AG09319 (cell line): ENCODE measurements at places on chromosomes 3 and 15.

GRCh38 chr3:33750211-33750548 lies 32.1 kb upstream of the CLASP2 start:
- DNase-seq = no peak

GRCh38 chr3:121542924-121543323 lies 2.9 kb downstream of the POLQ start:
- DNase-seq = no peak

GRCh38 chr3:168839653-168840052 lies 743.9 kb upstream of the GOLIM4 start:
- DNase-seq = no peak

DNA sequence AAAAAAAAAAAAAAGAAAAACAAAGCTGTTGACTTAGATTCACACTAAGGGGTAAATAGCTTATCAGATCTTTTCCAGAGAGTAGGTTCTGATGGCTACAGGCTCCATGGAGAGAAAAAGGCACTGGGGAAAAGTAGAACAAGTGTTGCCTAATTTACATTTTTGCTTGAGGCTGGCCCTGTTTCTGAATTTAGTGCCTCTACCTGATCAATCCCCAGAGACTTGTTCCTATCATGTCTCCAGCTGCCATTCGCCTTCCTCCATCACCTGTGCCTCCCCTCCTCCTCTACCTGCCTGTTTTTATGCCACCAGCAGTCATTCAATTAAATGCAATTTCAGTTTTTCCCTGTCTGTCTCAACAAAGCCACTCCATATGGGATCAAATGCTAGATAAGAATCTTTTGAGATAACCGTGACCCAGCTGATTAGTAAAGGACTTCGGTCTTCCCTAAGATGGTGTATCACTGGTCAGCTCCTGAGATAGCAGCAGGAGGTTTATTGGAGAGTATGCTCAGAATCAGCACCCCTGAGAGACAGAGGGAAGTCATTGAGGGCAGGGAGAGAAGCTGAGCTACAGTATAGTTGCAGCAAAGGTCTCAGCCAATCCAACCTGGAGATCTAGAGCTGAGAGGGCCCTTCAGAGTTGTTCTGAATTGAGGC lies 88.1 kb upstream of the GADL1 start:
- DNase-seq = no peak

DNA sequence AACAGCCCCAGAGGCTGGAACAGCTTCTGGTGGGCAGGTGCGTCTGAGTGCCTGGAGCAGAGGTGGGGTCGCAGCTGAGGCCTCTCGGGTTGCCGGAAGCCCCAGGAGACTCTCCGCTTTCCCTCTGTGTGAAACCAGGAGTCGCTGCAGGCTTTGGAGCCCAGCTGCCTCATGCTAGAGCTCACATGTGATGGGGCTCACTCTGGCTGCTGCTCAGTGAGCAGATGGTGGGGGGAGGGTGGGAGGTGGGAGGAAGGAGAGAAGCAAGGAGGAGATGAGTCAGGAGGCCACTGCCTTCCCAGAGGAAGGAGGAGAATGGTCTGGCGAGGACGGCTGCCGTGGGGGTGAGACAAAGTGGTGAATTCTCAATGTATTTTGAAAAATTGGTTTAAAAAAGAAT lies 290.1 kb upstream of the CHRNA7 start:
- no peak for DNase-seq

- DNase-seq = no peak
Measured at GRCh38 chr15:73951601-73952000, 25.3 kb downstream of the LOXL1 start.

DNA sequence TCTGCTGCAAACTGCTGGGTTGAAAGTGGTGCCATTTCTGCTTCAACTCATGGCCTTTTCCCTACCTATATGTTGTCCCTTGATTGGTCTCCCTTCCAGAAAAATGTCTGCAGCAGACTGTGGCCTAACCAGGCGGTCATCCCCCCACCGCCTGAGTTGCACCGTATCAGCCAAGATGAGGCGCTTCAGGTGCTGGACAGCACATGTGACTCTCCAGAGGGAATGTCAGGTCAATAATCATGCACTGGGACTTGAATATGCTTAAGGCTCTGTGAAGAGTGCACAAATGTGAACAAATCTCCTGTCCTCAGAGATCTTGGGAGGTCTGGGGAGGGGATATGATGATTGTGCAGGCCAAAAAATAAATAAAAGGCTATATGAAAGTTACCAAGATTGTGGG lies 32.2 kb downstream of the LRTM1 start:
- no peak for DNase-seq

DNA sequence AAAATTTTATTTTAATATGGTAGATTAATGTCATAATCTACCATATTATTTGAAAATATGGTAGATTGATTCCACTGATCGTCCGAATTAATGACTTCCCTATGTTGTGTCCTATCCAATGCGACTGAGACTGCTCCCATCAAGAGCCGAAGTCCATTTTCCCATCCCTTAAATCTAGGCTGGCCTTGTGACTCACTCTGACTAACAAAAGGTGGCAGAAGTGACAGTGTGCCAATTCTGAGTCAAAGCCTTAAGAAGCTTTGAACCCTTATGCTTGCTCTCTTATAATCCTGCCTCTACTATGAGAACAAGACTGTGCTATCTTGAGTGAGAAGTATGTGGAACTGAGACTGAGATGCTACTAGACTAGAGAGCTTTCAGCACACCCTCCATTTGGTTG lies 387.2 kb downstream of the ROBO1 start:
- DNase-seq = no peak

DNA sequence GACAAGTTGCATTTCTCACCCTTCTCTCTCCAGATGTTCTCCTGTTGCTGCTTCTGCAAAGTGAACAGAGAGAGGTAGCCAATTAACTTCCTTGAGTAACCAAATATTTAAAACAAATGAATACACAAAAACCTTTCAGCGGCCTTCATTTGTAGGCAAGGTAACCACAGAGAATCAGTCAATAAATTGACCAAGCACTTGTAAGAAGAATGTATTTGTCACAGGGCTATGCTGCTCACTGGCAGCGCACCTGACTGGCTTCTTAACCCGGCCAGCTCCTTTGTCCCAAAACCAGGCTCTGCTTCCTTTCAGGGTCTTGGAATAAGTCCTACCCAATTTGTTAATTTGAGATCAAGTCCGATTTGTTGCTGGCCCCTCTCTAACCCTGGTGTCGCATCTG lies 43.5 kb upstream of the STXBP5L start:
- DNase-seq = no peak
